ENCODE measurements at places on chromosomes 12 and 14. TPM values are rescaled to one million over a fixed set of nuclear protein-coding genes. Genes with fewer than 3 reads are reported as not detected.

The PRB4 gene
- total RNA-seq = not detected

- no peak for DNase-seq
These were observed 214.7 kb downstream of the CPNE8 start for GRCh38 chr12:38690646-38691045.

DNA sequence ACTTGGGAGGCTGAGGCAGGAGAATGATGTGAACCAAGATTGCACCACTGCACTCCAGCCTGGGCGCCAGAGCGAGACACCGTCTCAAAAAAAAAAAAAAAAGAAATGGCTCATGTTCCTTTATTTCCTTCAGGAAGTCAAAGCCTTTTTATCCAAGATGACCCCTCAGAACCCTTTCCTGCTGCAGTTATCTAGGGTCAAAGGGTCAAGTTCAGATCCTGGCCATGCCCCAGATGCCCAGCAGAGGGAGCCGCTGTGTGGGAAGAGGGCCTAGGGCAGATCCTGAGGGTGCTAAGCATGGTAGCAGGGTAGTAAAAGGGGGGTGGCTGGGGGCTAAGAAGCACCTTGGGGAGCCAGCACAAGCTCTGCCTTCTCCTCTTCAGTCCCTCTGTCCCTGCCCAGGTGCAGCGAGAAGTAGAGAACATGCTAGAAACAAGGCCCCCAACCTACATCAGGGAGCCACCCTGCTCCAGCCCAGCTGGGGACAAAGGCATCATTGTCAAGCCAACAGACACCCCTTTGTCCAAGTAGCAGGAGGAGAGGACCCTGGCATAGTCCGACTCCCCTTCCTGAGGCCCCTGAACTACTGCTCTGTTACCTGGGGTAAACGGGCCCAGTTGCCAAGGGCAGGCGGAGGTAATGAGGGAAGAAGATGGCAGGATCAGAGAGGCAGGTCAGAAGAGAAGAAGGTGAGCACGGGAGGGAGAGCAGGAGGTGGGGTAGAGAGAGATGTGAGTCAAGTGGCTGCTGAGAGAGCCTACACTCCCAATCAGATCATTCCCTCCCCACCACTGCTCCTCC, 6.5 kb downstream of the NFE2 start:
- DNase-seq = no peak

DNA sequence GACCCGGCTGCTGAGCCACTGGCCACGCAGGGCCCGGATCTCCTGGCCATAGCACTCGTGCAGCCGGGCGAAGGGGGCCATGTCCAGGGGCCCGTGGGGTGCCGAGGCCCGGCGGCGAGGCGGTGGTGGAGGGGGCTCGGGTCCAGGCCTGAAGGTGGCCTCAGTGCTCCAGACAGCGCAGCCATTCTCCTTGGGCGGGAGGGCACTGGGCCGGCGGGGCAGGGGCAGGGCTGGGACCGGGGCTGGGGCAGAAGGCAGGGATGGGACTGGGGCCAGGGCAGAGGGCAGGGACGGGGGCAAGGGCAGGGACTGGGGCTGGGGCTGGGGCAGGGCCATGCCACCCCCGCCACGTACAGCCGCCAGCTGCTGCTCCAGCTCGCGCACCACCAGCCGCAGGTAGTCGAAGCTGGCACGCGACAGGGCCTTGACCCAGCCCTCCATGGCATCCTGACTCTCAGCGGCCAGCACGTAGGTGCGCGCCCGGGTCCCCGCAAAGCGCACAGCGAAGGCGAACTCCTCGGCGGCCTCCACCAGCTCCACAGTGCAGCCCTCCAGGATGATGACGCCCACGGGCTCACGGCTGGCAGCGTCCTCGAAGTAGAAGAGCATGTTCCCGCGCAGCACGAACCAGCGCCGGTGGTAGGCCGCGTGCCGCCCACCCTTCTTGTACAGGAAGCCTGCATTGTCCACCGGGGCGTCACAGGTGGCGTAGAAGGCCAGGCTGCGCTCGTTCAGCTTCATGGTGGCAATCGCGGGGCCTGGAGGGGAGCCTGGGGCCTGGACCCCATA, 6.0 kb downstream of the PHETA1 start:
- DNase-seq = no peak

DNA sequence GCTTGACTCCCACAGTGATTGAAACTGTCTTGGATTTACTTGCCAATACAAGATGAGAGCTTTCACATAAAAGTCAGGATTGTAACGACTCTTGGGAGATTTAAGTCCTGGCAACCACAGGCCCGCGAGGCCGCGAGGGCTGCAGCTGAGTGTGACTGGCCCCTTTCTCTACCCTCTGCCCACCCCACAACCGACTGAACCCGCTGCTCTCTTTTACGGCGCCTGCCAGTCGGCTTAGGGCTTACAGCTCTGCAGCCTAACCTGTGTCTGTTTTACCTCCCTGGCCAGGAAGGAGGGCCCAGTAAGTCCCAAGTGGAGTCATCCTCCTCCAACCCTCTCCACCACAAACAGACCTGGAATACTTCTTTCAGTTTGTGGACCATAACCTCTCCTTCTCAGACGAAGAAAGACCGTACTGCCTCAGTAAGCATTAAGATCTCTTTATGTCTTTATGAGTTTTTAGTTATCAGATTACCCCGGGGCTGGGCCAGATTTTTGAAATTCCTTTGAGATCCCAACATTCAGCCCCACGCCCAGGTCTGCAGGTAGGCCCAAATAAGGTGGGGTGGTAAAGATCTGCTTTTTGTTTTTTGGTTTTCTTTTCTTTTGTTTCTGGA, 12.6 kb upstream of the TIGAR start:
- DNase-seq = no peak

Data from cardiac septum (tissue), 1 donor.